ENCODE measurements at places on chromosomes 12 and 14.
A peak's percentile ranks its signal among the peaks of the same experiment; 100 is the strongest.

- DNase-seq, result no peak
Observed at GRCh38 chr12:128467882-128468281, 200.9 kb downstream of the TMEM132C start.

DNA sequence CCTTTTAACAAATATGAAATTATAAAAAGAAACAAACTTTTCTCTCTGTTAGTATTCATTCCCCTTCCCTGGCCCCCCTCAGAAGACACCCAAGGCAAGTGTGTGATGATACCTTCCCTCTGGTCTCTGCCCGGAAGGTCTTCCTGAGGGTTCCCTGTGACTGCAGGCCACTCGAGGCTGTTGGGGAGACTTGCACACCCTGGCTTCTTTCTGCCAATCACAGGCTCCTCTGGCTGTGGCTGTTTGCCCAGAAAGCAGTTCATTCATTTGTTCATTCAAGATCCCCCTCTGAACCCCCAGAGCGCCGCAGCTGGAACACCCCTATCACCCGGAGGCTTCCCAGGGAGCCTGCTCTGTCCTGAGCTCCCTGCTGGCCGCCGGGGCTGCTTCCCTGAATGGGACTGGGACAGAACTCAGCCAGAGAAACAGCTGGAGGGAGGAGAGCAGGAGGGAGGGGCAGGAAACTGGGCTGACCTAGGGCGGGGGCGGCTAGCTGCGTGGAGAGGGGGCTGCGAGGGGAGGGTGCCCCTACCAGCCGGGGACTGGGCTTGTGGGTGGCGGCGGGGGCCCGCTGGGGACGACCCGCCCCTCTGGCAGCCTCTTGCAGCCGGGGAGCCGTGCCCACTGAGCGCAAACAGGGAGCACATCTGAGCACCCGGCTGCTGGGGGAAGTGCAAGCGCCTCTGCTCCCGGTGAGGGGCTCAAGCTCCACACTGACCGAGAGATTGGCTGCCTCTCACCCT lies at the start of gene CMKLR1:
TSS of gene CMKLR1 (minus strand) at position 397 of the 743 bp plus-strand sequence. CDS start 45,720 bp downstream, outside the sequence.
- DNase-seq, result no peak

DNA sequence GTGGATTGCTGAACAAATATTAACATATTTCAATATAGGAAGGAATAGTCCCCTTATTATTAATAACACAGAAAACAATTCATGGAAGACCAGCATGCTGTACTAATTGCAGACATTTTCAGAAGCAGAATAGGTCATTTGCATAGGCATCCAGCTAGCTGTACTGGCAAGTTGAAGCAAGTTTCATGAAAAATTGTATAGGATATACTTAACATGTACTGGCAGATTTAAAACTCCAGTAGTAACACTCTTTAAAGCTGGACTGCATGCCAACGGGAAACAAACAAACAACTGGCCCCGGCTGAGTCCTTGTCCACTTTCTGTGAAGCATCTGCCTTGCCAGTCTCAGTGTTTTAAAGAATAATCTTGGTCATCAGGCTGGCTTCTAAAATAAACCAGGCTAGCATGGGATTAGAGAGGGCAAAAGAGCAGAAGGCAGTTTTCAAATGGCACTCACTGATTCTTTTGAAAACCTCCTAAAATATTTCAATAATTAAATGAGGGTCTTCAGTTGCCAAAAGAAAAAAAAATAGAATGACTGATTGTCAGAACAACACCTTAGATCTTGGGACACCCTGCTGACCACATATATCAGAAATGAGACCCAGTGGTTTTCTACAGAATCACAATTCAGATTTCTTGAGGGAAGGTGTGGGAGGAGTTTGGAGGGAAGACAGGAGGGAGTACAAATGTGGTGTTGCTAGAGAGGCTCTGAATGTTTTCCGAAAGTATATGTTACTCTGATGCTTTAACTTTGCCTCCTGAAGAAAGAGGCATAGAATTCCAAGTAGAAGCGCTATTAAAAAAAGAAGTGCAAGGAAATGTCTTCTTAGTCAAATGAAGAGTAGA lies 122.5 kb upstream of the KRAS start:
- DNase-seq, result no peak

DNA sequence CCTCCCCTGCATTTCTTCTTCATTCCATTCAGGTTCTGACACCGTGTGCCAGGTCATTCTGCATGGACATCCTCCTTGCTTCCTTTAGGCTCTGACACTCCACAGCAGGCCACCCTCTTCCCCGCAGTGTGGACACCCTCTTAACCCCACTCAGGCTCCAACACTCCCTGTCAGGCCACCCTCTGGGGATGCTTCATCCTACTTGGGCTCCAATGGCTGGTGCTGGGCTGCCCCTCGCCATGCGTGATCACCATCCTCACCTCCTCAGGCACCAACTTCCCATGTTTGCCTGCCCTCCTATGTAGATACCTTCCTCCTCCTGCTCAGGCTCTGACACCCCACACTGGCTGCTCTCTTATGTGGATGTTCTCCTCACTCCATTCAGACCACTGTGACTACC lies 6.6 kb upstream of the SNRPF start:
- DNase-seq, result no peak

GRCh38 chr12:52247622-52248540 lies 14.8 kb downstream of the KRT7 start:
- DNase-seq, result no peak

DNA sequence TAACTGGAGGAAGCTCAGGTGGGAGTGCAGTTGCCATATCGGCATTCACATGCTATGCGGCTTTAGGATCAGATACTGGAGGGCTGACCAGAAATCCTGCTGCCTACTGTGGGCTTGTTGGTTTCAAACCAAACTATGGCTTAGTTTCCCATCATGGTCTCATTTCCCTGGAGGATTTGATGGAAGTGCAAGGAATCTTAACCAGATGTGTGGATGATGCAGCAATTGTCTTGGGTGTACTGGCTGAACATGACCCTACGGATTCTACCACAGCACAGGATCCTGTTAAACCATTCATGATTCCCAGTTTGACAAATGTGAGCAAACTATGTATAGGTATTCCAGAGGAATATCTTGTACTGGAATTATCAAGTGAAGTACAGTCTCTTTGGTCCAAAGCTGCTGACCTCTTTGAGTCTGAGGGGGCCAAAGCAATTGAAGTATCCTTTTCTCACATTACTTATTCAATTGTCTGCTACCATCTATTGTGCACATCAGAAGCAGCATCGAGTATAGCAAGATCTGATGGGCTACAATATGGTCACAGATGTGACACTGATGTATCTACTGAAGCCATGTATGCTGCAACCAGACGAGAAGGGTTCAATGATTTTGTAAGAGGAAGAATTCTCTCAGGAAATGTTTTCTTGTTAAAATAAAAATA lies 42.9 kb downstream of the RALGAPA1 start:
- DNase-seq, result no peak

GRCh38 chr12:47591361-47591791 lies 114.5 kb downstream of the RPAP3 start:
- DNase-seq, result no peak

DNA sequence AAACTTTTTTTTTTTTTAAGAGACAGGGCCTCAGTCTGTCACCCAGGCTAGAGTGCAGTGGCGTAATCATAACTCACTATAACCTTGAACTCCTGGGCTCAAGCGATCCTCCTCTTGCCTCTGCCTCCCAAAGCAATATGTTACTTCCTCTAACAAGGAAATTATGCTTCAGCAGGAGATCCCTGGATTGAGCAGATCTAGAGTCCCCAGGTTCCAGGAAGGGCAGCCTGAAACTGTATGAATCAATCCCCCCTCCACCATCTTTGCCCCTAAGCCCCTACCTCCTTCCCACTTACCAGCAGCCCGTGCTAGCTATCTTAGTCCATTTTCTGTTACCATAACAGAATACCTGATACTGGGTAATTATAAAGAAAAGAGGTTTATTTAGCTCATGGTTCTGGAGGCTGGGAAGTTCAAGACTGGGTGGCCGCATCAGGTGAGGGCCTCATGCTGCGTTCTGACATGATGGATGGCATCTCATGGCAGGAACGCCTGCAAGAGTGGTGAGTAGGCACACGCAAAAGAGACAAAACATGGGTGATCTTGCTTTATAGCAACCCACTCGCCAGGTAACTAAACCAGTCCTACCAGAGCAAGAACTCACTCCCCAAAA lies 5.0 kb downstream of the TAMALIN start:
- no peak for DNase-seq

DNA sequence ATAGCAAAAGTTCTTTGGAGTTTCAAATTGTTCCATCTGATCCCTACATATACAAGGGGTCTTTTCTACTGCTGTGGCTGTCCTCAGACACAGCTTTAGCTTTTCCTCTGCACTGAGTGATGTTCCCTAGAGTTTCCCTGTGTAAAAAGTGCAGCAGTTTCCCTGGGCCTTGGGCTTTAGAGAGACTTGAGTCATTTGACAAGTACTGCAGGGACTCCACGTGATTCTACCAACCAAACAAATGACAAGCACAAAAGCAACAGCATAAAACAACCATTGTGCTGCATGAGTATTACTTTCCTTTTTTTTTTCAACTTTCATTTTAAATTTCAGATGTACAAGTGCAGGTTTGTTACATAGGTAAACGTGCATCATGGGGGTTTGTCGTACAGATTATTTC lies 272.8 kb downstream of the PDZRN4 start:
- no peak for DNase-seq

DNA sequence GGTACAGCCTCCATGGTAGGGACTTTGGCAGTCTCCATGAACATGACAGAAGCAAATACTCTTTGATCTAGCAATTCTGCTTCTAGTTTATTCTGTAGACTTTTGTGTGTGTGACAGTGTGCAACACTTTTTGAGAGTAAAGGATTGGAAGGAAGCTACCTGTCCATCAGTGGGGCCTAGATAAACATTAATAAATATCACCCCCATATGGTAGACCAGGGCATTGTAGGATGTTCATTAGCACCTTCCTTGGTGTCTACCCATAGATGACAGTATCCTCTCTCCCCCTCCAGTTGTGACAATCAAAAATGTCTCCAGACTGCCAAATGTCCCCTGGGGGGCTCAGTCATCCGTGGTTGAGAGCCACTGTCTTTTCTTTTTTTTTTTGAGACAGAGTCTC lies 10.8 kb downstream of the SNRNP35 start:
- DNase-seq, result no peak

GRCh38 chr14:58797010-58797429 lies 159.3 kb downstream of the DACT1 start:
- DNase-seq, result no peak

DNA sequence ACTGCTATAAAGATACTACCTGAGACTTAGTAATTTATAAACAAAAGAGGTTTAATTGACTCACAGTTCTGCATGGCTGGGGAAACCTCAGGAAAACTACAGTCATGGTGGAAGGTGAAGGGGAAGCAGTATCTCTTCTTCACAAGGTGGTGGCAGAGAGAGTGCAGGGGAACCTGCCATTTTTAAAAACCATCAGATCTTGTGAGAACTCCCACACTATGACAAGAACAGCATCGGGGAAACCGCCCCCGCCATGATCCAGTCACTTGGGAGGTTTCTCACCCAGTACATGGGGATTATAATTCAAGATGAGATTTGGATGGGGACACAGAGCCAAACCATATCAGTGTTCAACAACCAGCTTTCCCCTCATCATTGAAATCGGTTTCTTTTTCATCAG lies 49.9 kb downstream of the AEBP2 start:
- DNase-seq, result no peak

GRCh38 chr12:45433441-45433868 lies 217.6 kb downstream of the ANO6 start:
- no peak for DNase-seq

GRCh38 chr14:63759456-63759855 lies 31.6 kb upstream of the SGPP1 start:
- DNase-seq, result no peak

- DNase-seq, result no peak
Observed at GRCh38 chr14:53570411-53571387, 385.9 kb downstream of the BMP4 start.

GRCh38 chr12:89250636-89251035 lies 101.7 kb downstream of the DUSP6 start:
- DNase-seq, result no peak

DNA sequence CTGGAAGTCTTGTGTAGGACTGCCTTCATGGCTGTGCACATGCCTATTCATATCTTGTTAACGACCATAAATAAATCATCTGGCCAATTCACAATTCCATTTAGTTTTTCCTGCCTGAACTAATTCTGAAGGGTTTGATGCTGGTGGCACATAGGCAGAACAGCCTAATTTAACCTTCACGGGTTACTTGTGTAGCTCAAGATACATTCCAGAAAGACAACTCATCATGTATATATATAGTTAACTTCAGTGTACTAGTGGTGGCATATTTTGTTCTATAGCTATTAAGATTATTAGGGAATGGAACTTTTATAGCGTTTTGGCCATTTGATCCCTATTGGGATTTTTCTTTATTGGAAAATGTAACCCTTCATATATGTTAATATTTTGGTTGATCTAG lies 31.4 kb downstream of the CFAP54 start:
- no peak for DNase-seq

GRCh38 chr14:79467835-79468234 lies 743.5 kb downstream of the DIO2 start:
- DNase-seq, result no peak

DNA sequence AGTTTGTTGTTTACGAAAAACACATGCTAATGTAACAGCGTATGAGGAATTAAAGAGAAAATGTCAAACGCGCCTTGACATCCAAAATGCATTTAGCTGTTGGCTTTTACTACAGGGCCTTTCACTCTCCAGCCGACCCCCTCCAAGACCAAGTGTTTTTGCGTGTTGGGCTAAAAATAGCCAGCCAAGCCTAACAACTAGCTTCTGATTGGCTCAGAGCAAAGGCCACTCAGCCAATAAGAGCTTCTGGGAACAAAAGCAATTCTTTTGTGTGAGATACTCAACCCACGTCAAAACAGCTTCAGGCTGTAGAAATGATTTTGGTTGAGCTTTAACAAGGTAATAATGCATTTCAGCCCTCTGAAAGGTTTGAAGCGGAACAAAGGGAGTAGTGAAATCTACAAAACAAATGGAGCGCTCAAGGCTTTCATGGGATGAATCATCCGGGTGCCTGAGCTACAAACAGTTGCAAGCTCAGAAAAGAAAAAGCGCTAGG lies 198.7 kb upstream of the DCN start:
- DNase-seq, result peak; percentile 18

- DNase-seq, result no peak
Observed at GRCh38 chr14:97902630-97903029, 1105.4 kb downstream of the VRK1 start.

- DNase-seq, result peak; percentile 34
Observed at GRCh38 chr14:24662753-24663152, 28.8 kb upstream of the GZMB start.

- DNase-seq, result no peak
Observed at GRCh38 chr14:73879027-73879426, 7.6 kb upstream of the ZNF410 start.

DNA sequence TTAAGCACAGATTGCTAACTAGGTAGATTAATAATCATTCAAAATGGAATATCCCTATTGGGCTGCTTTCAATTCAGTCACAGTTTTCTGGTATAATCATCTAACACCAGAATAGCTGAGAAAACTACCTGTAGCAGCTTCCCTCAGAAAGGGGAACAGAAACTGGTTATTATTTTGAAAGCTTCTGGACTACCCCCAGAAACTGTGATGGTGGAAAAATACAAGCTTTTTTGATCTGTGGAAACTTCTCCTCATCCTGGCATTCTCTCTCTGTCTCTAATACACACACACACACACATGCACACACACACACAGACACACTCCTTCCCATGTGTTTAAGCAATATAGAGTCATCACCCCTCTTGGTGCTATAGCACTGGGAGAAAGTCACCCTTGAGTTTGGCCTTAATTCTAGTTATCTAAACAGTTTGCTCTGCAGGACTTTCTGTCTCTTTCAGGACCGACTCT lies 251.5 kb upstream of the LMO3 start:
- no peak for DNase-seq

- DNase-seq, result no peak
Observed at GRCh38 chr12:71710276-71711125, 24.6 kb downstream of the TMEM19 start.

GRCh38 chr12:104063712-104064030 lies 660 bp upstream of the HCFC2 start:
- DNase-seq, result no peak

GRCh38 chr14:101716956-101717662 lies 44.4 kb upstream of the PPP2R5C start:
- DNase-seq, result no peak

Measured in KG1 (cell line).